ENCODE measurements at places on chromosomes 13 and 19.

DNA sequence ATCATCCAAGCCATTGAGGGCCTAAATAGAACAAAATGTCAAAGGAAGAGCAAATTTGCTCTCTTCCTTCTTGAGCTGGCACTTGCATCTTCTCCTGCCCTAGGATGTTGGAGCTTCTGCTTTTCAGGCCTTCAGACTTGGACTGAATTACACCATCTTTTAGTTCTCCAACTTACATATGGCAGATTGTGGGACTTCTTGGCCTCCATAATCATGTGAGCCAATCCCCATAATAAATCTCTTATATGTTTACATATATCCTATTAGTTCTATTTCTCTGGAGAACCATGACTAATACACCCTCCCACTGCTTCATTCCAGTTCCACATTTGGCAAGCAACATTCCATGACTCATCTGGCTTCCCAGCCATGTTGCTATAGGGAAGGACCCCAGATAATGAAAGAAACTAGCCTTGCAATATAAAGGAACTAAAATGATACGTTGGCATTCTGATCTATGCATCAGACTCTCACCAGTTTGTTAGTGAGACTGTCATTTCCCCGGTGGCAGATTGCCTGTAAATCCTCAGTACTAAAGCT, 11.0 kb upstream of the ACOD1 start:
- peak overlapping the region; percentile 87 for H3K27ac ChIP-seq
- peaks cover 39% of the 10 kb centered on the region for H3K4me1 ChIP-seq
- H3K4me3 ChIP-seq, result peak overlapping the region; percentile 51
- H3K27me3 ChIP-seq, result no peaks in the 10 kb centered on the region

DNA sequence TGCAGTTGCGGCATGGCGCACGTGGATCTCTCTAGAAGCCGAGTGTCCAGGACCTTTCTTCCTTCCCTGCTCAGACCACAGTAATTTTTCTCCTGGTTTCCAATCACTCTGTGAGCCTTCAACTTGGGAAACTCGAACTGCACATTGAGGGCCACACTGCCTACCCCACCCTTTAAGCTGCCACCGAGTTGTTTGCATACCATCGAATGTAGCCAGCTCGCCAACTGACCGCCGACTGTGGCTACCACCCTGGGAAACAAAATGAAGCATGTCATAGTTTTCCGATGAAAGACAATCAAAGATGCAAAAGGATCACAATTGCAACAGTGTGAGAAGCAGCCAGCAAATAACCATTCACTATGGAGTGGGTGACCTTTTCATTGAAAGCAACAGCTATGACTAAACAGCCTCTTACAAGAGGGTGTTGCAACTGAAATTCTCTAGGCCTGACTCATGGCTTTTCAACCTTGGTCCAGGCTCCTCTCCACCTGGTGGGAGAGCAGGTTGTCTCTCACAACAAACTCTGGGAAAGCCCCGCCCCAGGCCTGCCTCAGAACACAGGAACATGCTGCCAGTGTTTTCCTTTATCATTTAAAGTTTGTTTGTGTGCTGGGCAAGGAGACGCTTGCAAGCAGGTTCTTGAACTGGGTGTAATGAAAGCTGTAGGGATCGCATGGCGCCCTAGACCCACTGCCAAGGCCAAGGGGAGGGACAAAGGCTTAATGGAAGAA, 141.7 kb upstream of the SERP2 start:
- no peaks in the 10 kb centered on the region for H3K36me3 ChIP-seq
- peak overlapping the region; percentile 83 for H3K27ac ChIP-seq
- 0 out of 2 replicates have a peak, but pooled peaks cover 5% of the 10 kb centered on the region for H3K27me3 ChIP-seq
- peak; percentile 87 for DNase-seq
- H3K4me1 ChIP-seq, result peaks cover 16% of the 10 kb centered on the region
- peak overlapping the region; percentile 70 for H3K4me3 ChIP-seq

DNA sequence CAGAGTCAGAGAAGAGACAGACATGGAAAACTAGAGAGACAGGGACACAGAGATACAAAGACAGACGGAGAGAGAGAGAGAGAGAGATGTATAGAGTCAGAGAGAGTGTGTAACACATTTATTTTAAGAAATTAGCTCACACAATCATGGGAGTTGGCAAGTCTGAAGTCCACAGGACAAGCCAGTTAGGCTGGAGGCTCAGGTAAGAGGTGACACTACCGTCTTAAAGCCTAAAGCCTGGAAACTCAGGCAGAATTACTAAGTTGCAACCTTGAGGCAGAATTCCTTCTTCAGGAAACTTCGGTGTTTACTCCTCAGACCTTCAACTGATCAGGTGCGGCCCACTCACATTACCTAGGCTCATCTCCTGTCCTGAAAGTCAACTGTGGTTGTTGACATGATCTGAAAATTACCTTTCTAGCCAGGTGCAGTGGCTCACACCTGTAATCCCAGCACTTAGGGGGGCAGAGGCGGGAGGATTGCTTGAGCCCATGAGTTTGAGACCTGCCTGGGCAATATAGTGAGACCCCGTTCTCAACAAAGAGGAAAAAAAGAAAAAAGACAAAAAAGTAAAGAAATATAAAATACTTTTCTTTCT, 2.8 kb upstream of the TNFSF14 start:
- peaks cover 14% of the 10 kb centered on the region for H3K4me1 ChIP-seq
- no peak overlapping the region for H3K4me3 ChIP-seq
- H3K27ac ChIP-seq, result no peak overlapping the region
- no peaks in the 10 kb centered on the region for H3K36me3 ChIP-seq
- no peak for DNase-seq

GRCh38 chr13:112940236-112940635, 28.8 kb upstream of the MCF2L start:
- peaks cover 8% of the 10 kb centered on the region for H3K4me1 ChIP-seq
- DNase-seq, result no peak
- no peaks in the 10 kb centered on the region for H3K36me3 ChIP-seq
- H3K4me3 ChIP-seq, result no peak overlapping the region
- no peak overlapping the region for H3K27ac ChIP-seq

DNA sequence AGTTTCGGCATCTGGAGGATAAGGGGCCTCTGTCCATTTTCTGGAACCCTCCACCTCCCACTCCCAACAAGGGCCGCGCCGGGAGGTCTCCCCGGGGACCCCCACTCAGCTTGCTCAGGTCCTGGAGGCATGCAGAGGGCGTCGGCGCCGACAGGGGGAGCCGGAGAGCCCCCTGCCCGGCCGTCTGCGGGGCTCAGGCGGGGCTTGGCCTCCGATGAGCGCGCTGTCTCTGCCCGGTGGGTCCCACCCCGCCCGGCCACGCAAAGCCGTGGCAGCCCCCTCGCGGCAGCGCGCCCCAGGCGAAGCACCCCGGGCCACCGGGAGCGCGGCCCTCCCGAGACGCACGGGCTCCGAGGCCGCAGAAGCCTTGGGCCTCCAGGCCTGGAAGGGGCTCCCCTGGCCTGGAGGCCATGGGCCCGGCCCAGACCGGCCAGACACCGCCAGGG, 149.7 kb upstream of the ZNF536 start:
- no peak overlapping the region for H3K4me3 ChIP-seq
- peaks cover 19% of the 10 kb centered on the region for H3K27me3 ChIP-seq
- peaks cover 19% of the 10 kb centered on the region for H3K4me1 ChIP-seq
- no peak for DNase-seq
- no peaks in the 10 kb centered on the region for H3K36me3 ChIP-seq

Measured in HFFc6 (cell line).